Left lung (tissue), 14 donors: ENCODE measurements at places on chromosomes 12 and 14. TPM values are rescaled to one million over a fixed set of nuclear protein-coding genes. Genes with fewer than 3 reads are reported as not detected.

RNF212B gene
- polyA plus RNA-seq = 0.94 TPM

AQP2 gene
- polyA plus RNA-seq = 0.13 TPM

SIX6 gene
- polyA plus RNA-seq = not detected

IGFBP6 gene
- 23.1 TPM for polyA plus RNA-seq

HAL gene
- polyA plus RNA-seq = 0.64 TPM

GLIPR1L2 gene
- polyA plus RNA-seq = 2.8 TPM

TSPAN19 gene
- polyA plus RNA-seq = 0.63 TPM

CDKN3 gene
- 21.5 TPM for polyA plus RNA-seq

ACOT4 gene
- polyA plus RNA-seq = 0.53 TPM

TSHR gene
- polyA plus RNA-seq = 0.39 TPM

CLEC9A gene
- 2.5 TPM for polyA plus RNA-seq
